CD4-positive, alpha-beta T cell treated with Interleukin-21 for 1 hour (primary cell): ENCODE measurements at places on chromosomes 11 and 22.

- DNase-seq, result no peak
Observed at GRCh38 chr11:68932358-68932757, 28.7 kb downstream of the IGHMBP2 start.

GRCh38 chr11:70387564-70387963 lies 10.8 kb upstream of the CTTN start:
- no peak for DNase-seq

DNA sequence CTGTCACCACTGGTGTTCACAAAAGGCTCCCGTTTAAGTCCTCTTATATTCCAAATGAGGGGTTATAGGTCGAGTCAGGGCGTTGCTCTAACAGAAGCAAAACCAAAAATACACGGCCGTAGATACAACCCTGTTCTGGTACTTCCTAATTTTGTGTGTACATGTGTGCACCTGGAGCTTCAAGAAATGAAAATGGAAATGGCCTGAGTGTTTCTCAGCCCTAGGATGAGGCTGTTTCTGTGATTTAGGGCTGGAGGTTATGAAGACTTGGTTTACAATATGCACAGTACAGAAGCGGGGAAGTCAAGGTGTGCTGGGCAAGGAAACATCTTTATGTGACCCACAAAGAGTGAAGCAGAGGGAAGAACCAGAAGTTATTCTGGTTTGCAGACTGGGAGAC lies 110.4 kb upstream of the OR4B1 start:
- DNase-seq, result no peak

DNA sequence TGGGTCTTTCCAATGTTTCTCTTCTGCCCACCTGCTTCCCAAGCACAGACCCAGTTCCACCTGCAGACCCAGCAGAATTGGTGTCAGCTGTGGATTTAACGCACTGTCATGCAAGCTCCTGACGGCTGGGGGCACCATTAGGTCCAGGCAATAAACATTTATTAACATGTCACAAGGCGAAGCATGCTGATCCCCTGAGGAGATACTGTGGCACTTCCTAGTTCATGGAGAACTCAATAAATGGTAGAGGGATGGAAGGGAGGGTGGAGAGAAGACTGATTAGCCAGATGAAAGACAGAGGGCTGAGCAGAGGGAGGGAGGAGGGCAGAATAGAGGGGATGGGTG lies 68.3 kb upstream of the TSPAN18 start:
- DNase-seq, result peak; percentile 53

DNA sequence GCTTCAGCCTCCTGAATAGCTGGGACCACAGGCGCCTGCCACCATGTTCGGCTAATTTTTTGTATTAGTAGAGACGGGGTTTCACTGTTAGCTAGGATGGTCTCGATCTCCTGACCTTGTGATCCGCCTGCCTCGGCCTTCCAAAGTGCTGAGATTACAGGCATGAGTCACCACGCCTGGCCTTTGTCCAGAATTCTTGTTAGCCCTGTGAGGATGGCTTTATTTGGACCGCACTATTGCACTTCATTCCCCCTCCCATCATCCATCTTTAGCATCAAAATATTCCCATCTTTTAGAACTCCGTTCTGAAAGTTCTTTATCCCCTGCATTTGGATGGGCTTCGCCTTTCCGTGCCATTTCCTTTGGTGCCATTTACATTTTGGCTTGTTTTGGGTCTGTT lies 2.6 kb downstream of the SAMM50 start:
- no peak for DNase-seq

- no peak for DNase-seq
Observed at GRCh38 chr22:26953012-26953883, 295.9 kb downstream of the MIAT start.

DNA sequence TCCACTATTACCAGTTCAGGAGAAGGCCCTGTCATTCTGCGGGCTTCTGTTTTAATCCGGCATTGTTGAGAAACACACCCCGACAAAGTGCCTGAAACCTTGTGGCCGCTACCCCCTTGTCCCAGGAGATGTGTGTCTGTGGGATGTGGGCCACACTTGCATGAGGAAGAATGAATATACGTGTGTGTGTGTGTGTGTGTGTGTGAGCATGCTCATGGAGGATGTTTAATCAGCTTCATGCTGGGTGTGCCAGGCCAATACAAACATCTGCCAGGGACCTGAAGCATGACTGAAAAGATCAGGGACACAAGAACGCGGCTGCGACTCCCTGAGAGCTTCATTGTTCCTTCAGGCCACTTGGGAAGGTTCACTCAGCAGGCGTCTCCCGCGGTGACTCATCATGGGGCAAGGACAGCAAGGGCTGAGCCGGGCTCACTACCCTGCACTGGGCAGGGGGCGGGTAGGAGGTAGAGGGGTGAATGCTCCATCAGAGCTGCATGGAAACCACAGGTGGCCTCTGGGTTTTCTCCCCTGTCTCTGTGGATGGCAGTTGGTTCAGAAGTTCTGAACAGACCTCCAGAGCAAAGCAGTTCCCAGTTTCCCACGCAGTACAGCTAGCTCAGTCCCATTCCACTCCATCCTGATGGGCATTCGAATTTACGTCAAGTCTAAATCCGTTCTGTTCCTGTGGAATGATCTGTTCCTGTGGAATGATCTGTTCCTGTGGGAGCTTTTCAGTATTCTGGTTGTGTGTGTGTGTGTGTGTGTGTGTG lies 7.0 kb upstream of the MALAT1 start:
- no peak for DNase-seq

GRCh38 chr11:22194907-22195306 lies 2.0 kb downstream of the ANO5 start:
- no peak for DNase-seq
